ENCODE measurements at places on chromosomes 4 and X.

GRCh38 chr4:47017494-47017893 lies 13.9 kb upstream of the GABRB1 start:
- DNase-seq, result no peak

GRCh38 chr4:56222514-56222913 lies 164.8 kb downstream of the AASDH start:
- DNase-seq, result no peak

- DNase-seq, result no peak
These were observed 810.3 kb downstream of the IL1RAPL1 start for GRCh38 chrX:29397506-29397905.

DNA sequence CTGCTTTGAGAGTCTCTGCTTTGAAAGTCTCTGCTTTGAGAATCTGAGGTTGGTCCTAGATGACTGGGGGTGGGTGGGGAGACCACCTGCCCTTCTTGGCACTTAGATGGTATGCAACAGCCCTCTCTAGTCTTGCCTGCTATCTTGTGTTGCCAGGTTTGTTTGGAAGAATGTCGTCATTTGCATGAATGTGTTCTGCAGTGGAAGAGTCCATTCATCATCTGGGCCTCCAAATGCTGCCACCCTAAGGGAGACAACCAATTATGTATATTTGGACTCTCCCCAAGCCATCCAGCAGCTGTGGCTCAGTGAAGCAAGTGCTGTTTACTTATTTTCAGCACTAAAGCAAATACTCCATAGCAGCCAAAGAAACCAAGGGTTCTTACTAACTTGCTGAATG lies 44.6 kb upstream of the TRPC5OS start:
- no peak for DNase-seq

DNA sequence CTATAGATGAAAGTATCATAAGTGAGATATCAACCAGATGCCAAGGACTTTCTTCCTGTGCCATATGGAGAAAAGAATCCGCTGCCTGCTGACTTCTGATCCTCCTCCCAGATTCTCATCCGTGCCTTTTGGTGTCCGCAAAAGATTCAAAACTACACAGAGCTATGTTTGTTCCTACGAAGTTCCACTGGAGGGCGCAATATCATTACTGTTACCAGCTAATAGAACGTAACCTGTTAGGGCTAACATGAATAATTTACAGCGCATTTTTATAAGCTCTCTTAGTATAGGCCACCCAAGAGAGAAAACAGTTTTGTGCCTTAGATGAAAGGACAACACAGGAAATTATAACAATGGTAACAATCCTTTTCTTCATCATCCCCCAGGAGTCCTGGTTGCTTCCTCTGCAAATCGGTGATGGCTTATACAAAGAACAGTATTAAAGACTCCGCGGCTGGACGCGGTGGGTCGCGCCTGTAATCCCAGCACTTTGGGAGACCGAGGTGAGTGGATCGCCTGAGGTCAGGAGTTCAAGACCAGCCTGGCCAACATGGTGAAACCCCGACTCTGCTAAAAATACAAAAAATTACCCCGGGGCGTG lies 22.8 kb upstream of the CENPVL3 start:
- DNase-seq, result peak; percentile 10

- no peak for DNase-seq
These were observed 63.4 kb upstream of the TMEM164 start for GRCh38 chrX:109939498-109939897.

- no peak for DNase-seq
These were observed 75.4 kb downstream of the FBXW7 start for GRCh38 chr4:152460488-152460887.

DNA sequence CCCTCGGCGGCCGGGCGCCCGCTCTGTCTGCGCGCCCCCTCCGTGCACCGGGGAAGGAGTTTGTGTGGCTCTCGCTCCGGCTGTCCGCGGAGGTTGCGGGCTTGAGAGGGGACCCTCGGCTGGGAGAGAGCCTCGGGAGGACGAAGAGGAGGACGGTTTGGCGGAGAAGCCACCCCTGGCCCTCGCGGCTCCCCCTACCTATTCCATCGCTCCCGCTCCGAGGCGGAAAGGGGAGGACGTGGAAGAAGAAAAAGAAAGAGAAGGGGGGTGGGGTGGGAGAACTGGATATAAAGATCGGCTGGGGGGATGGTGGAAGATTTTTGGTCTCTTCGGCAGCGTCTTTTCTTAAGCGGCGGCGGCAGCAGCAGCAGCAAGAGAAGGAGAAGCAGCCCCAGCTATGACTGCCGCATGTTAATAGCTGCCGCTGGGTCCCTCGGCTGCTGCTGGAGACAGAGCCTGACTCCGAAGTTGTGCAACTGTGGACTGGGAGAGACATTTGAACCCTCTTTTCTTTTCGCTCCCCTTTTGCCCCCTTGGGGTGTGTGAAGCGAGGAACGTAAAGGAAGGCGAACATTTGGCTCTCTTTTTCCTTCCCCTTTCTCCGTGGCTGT lies 895 bp downstream of the ADGRL3 start:
- peak; percentile 47 for DNase-seq

GRCh38 chrX:119682019-119682989 lies 10.7 kb downstream of the SEPTIN6 start:
- DNase-seq, result no peak

- DNase-seq, result peak; percentile 56
These were observed 2.5 kb downstream of the NYX start for GRCh38 chrX:41449615-41450014.

DNA sequence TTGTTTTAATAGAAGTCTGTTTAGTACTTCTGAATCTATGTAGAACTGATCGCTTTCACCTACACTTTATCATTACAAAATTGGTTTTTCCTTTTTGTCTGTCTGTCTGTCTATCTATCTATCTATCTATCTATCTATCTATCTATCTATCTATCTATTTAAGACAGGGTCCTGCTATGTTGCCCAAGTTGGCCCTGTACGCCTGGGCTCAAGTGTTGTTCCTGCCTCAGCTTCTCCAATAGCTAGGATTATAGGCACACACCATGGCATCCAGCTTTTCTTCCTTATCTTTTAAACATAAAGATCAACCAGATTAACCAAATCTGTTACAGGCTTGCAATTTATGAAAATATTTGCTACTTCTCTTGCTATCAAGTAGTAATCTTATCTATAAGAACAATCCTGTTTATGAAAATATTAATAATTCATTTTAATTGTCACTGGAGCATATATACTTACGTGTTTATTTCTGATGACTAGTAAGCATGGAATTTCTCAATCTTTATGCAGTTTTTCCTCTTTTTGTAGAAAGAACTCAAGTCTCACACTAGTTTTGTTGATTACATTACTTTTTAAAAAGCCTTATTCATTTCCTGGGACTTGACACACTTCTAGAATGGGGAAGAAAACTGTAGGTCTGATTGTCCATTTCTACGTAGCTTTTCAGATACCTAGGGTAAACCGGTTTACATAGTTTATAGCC lies 24.5 kb downstream of the KIAA0232 start:
- DNase-seq, result no peak

DNA sequence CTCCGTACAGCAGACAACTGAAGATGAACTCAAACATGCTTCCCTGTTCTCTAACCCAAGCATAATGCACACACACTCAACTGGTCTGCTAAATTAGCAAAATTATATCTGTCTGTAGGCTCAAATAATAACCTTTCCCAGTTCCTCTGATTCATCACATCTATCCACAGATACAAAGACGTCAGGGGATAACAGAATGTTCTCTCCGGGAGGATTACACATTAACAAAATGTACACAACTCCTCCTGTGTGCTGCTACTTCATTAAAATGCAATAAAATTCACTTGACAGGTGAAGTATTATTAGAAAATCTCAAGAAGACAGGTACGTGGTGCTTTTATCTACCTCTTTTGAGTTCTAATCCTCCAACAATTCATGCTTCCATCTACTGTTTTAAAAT lies 57.4 kb downstream of the FAT1 start:
- DNase-seq, result no peak

All from skin of body (tissue), 3 donors.